HFFc6 (cell line): ENCODE measurements at places on chromosomes 12 and 14.
A peak's percentile ranks its signal among the peaks of the same experiment; 100 is the strongest.

GRCh38 chr14:42374332-42374731 is 767.7 kb downstream of the LRFN5 start:
- DNase-seq = no peak

GRCh38 chr14:92922155-92922735 is 705 bp upstream of the CHGA start:
- no peak for DNase-seq

DNA sequence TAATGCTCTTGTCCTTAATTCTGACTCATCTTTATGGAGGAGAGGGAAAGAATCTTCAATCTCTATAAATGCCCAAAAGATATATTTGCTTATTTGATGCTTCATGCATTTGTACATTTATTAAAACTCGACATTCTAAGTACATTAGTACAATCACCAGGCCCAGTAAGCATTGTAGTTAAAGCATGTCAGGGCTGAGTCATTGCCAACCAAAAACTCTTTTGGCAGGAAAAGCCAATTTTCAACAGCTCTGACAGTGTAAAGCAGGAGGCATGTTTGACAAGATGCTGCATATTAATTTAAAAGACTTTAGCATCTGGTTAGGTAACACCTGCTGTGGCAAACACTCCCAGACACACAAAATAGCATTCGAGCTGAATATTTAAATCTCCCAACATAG is 290.9 kb downstream of the PPFIA2 start:
- no peak for DNase-seq

GRCh38 chr14:64125270-64125669 is 168.9 kb downstream of the ESR2 start:
- no peak for DNase-seq

- DNase-seq = no peak
These were observed 69.6 kb downstream of the MGST1 start for GRCh38 chr12:16417058-16417457.

DNA sequence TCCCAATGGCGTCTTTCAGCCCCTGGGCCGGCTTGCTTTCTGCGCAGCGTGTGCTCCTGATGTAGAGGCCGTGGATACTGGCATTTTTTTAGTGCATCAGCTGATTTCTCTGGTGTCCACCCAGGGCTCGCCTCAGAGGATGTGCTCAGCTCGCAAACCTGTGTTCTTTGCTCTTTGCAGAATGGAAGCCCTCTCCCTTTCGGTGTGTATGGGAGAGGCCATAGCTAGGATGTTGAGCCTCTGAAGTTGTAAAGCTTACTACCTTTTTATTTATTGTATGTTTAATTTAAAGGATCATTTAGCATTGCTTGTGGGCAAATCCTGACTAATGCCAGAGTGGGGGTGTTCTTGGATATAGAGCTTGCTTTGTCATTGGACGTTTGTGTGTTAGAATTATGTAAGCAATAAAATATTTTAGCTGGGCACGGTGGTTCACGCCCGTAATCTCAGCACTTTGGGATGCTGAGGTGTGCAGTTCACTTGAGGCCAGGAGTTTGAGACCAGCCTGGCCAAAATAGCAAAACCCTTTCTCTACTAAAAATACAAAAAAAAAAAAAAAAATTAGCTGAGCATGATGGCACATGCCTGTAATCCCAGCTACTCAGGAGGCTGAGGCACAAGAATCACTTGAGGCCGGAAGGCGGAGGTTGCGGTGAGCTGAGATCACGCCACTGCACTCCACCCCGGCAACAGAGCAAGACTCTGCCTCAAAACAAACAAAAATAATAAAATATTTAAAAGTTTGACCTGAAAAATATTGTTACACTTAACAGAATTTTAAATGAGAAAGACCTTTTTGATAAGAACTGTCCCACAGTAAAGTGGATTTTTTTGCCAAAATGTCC is 52.6 kb upstream of the MMP17 start:
- no peak for DNase-seq

- DNase-seq = peak; percentile 94
These were observed 19.4 kb upstream of the P2RX4 start for GRCh38 chr12:121190523-121191031.

GRCh38 chr14:64190974-64191502 is 103.1 kb downstream of the ESR2 start:
- DNase-seq = no peak

- DNase-seq = no peak
These were observed 26.9 kb upstream of the BATF start for GRCh38 chr14:75495399-75495798.

DNA sequence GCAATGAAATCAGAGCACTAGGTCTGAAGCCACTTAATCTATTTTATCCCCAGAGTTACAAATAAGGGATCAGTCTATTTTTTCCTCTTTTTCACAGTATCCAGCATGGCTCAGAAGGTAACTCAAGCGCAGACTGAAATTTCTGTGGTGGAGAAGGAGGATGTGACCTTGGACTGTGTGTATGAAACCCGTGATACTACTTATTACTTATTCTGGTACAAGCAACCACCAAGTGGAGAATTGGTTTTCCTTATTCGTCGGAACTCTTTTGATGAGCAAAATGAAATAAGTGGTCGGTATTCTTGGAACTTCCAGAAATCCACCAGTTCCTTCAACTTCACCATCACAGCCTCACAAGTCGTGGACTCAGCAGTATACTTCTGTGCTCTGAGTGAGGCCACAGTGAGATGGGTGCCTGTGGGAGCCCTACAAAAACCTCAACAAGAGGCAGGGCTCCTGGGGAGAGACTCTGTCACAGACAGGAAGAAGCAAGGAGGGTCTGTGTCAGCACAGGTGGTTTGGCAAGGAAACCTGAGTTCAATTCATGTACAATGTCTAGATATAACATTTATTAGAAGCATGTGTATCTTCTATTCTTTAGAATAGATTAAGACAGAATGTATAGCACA is 334.3 kb upstream of the OR4E1 start:
- no peak for DNase-seq

DNA sequence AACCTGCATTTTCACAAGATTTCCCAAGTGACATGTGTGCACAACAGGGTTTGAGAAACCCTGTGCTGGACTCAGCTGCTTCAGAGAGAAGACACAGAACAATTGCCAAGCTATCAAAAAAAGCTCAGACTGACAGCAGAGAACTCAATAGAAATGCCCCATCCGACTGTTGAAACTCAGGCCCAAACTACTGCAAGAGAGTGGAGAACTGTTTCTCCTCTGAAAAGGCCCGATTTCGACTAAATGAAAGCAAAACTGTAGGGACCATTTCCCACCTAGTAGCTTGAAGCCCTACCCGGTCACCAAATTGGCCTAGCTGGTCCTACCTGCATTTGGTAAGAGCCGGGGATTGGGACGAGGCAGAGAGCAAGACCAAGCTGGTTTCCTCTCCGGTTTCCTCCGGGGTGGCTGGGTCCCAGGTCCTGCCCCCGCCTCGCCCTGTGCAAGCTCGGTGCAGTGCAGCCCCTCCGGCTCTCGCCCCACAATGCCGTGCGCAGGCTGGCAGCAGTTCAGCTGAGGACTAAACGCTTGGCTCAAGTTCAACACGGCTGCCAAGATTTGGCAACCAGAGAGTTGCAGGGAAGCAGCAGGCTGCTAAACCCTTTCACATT is 1180.6 kb downstream of the VRK1 start:
- DNase-seq = no peak

DNA sequence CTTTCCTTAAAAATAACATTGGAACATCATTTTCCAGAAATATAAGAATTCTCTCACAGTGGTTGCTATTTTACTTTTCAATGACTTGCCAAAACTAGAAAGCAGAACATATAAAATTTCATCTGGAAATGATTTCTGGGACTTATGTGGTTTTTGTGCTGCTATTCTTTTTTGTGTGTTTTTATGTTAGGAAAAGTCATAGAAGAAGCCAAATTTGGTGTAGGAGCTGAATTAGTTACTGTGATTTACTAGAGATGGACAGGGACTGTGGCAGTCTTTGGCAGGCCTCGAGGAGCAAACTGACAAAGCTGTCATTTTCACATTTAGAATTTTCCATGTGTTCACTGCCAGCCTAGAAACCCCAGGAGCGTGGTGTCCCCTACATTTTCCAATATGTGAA is 38.3 kb upstream of the LDHB start:
- no peak for DNase-seq

GRCh38 chr14:100072783-100073346 is 7.6 kb downstream of the EVL start:
- DNase-seq = no peak

DNA sequence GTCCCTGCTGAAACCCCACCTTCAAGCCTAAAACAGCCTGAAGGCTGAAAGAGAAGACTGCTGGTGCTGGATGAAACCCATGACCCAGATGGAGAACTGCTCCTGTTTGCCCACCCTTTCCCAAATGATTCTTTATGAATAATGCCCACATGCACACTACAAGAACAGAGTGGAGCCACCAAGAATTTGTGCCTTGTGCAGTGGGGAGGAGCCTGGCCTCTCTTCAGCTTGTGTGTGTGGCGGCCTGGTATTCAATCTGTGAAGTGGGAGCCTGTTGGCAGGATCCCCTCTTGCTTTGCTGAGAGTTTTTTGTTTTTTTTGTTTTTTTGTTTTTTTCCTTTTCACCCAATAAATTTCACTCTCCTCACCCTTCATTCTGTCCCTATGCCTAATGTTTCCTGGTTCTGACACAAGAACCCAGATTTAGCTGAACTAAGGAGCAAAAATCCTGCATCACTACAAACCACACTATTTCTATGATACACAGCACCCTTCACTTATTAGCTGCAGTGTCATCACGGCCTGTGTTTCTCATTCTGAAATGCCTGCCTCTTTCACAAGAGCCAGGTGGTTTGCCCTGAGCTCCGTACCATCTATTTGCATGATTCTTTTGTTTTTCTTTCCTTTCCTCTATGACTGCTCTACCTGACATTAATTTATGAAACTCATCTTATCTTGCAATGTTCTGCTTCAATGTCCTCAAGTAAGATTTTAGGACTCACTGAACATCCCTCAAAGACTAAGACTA is 585.5 kb upstream of the ATXN7L3B start:
- DNase-seq = no peak

DNA sequence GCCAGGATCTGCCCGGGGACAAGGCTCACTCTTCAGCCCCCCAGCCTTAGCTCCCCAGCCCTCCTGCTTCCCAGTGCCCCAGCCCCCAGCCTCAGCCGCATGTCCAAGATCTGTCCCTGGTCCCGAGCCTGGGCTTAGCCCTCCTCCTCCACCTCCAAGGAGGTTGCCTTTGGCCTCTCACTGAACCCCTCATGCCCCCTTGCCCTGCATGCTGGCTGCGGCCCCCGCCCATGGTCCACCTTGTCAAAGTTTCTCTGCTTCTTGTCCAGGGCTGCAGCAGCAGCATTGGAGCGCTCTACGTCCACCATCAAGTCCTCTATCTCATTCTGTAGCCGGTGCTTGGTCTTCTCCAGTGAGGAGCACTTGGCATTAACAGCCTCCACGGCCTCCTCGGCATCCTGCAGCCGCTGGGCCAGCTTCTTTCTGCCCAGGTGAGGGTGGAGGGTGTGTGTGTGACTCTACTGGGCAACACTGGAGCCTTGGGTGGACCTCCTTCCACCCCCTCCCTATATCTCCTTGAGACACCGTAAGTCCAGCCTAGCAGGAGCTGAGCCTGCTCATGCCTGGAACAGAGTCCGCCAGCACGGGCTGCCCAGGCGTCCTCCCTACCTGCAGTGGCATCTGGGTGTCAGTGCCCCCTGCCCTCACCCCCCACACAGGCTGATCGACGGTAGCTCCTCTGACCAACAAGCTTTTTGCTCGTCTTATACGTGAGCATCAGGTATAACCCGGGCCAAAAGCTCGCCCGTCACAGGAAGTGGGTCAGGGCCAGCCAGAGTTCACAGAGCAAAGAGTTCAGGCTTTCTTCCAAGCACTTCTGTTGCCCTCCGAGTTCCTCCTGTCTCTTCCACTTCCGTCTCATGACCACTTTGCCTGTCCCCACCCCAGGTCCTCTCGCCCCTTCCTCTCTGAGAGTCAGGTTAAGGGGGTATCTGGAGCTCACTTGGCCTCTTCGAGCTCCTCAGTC is 11.4 kb downstream of the CMTM5 start:
- DNase-seq = no peak

GRCh38 chr14:47557894-47558293 is 117.5 kb downstream of the MDGA2 start:
- DNase-seq = no peak

DNA sequence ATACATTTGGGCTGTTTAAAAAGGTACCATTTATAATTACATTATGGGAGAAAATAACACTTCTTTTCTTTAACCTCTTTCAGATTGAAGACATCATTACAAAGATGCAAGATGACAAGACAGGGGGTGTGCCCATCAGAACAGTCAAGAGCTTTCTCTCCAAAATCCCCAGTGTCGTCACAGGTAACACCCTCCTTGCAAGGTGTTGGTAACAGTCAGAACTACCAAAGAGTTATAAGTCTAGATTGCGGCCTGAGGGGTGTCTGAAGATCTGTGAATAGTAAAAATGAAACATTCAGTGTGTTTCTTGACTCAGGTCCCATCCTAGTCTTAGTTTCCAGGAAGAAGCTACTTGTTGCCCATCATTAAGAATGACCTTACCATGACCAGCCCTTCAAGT is 419.8 kb downstream of the RGS6 start:
- no peak for DNase-seq

GRCh38 chr12:3962631-3963483 is 89.7 kb upstream of the PARP11 start:
- no peak for DNase-seq

GRCh38 chr12:55818140-55818728 is 393 bp downstream of the ORMDL2 start:
- DNase-seq = peak; percentile 30

- DNase-seq = peak; percentile 25
These were observed 2.8 kb downstream of the CAND1 start for GRCh38 chr12:67271976-67272375.

GRCh38 chr12:2412305-2412643 is 359.5 kb downstream of the CACNA1C start:
- DNase-seq = no peak

GRCh38 chr14:44449680-44450079 is 57.4 kb downstream of the FSCB start:
- no peak for DNase-seq

DNA sequence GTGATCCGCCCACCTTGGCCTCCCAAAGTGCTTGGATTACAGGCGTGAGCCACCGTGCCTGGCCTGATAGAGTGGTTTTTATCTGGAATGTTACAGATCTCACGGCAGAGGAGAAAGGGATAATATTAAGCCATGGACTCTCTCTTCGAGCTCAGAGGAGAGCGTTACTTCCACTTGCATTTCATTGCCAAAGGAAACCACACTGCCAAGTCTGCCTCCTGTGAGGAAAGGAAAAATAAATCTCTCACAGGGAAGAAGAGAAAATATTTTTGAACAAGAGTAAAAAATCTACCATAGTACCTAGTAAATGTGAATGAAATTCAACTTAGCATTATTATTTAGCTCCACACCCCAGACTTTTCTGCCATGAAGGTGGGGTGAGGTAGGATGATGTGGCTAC is 319.2 kb upstream of the PRICKLE1 start:
- no peak for DNase-seq

GRCh38 chr14:61322799-61323290 is 1.5 kb downstream of the PRKCH start:
- DNase-seq = no peak
